ENCODE measurements at places on chromosomes 5 and 9. TPM values are rescaled to one million over a fixed set of nuclear protein-coding genes. Genes with fewer than 3 reads are reported as not detected.

TEX53 gene
- total RNA-seq = not detected

VCAN gene
- total RNA-seq = 685 TPM

TRAF1 gene
- total RNA-seq = 1.5 TPM

SVEP1 gene
- total RNA-seq = 107 TPM
